ENCODE measurements at places on chromosomes 2 and 18.
A peak's percentile ranks its signal among the peaks of the same experiment; 100 is the strongest.

- H3K27ac ChIP-seq: no peak overlapping the region
- H3K36me3 ChIP-seq: no peaks in the 10 kb centered on the region
- DNase-seq: no peak
- H3K4me1 ChIP-seq: no peaks in the 10 kb centered on the region
Observed at GRCh38 chr18:68784071-68784470, 13.8 kb upstream of the CCDC102B start.

DNA sequence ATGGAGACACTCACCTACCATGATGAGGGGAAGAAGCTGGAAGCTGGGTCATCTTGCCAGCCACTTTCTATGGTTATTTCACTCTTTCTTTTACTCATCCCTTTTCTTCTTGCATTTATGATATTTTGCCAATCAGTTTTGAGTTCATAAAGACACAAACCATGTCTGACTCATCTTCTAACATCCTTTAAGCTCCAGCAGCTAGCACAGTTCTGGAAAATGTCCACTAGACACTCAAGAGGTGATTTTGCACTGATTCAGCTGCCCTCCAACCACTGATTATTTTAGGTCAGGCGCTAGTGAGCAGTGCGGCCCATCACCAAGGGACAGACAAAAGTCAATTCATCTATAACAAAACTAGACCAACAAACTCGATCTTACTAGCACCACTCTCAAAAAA lies 537.1 kb upstream of the ID2 start:
- no peak for DNase-seq
- no peak overlapping the region for H3K27ac ChIP-seq
- H3K36me3 ChIP-seq: no peaks in the 10 kb centered on the region
- no peaks in the 10 kb centered on the region for H3K27me3 ChIP-seq
- H3K4me3 ChIP-seq: no peak overlapping the region

DNA sequence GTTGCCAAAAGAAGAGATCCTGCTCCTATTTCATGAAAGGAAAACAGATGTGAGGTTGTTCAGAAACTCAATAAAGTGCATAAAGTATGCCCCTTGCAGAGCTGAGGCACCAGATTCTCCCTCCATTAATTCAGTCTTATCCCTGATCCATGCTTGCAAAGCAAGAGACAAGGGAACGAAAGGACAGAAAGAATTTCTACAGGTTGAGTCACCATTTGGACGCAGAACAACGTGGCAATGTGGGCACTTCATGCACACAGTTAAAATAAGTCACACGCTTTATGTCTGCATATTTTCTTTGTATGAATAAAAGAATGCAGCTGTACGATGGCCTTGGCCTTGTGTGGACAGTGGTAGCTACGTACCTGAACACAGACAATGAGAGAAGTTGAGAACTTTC lies 321.7 kb upstream of the REV1 start:
- H3K4me1 ChIP-seq: no peaks in the 10 kb centered on the region
- no peak for DNase-seq
- H3K36me3 ChIP-seq: no peaks in the 10 kb centered on the region
- H3K27ac ChIP-seq: no peak overlapping the region
- no peaks in the 10 kb centered on the region for H3K27me3 ChIP-seq

DNA sequence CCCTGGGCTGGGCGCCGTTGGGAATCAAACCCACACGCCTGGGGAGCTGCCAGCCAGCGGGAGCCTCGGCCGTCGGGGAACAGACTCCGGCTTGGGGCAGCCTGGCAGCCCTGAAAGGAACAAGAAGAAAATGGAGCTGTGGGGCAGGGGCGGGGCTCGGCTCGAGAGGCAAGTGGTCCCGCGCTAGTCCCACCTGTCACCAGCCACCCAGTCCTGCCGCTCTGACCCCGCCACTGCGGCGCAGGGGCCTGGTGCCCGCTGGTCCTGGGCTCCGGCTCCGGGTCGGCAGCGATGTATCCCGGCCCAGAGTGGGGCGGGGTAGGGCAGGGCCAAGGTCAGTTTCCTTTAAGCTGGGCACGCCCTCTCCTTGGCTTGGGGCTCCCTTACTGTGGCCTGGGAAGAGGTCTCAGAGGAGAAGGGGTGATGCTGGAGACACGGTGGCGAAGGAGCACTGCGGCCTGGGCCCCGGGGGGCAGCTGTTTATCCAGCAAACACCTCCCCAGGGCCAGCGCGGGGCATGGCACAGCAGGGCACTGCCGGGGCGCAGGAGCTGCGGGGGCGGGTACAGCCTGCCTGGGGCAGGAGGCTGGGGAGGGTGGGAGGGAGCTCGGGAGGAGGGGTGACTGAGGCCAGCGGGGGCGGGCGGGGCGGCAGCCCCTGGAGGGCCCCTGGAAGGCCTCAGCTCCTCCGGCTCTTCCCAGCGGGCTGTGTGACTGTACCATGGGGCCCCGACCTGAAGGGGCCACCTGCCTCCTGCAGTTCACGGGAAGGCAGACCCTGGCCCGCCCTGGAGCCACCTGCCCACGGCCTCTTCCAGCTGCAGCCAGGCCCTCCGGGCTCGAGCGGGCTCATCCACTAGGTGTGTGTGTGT lies 15.6 kb downstream of the ODC1 start:
- H3K4me3 ChIP-seq: peak overlapping the region; percentile 12
- H3K27me3 ChIP-seq: no peaks in the 10 kb centered on the region
- H3K36me3 ChIP-seq: no peaks in the 10 kb centered on the region
- DNase-seq: peak; percentile 48
- H3K4me1 ChIP-seq: peaks cover 7% of the 10 kb centered on the region

Measured in CD8-positive, alpha-beta memory T cell (primary cell).